Stimulated activated CD4-positive, alpha-beta T cell treated with anti-CD3 and anti-CD28 coated beads, Interleukin-15, amount 100 ng/mL, for 24 hours (primary cell): ENCODE measurements at places on chromosomes 6 and 20.
A peak's percentile ranks its signal among the peaks of the same experiment; 100 is the strongest.

GRCh38 chr6:169386411-169387057 lies 132.9 kb upstream of the THBS2 start:
- DNase-seq: no peak

- DNase-seq: no peak
Observed at GRCh38 chr20:11522366-11522741, 395.3 kb upstream of the BTBD3 start.

DNA sequence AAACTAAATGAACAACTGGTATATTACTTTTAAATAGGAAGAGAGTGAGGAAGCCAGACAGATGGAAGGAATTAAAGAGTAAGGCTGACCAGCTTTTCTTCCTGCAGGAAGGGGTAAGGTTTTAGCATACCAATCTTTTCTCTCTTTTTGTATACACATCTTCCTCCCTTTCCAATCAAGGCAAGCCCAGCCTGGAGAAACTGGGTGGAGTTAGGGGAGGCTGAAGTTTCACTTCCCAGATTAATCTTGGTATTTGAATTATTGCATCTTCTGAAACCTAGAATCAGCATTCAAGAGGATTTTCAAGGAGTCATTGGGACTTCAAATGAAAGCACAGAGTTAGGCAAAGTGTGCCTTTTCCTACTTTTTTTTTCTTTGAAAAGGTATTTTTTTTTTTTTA lies 33.1 kb downstream of the TMEM14A start:
- DNase-seq: no peak

DNA sequence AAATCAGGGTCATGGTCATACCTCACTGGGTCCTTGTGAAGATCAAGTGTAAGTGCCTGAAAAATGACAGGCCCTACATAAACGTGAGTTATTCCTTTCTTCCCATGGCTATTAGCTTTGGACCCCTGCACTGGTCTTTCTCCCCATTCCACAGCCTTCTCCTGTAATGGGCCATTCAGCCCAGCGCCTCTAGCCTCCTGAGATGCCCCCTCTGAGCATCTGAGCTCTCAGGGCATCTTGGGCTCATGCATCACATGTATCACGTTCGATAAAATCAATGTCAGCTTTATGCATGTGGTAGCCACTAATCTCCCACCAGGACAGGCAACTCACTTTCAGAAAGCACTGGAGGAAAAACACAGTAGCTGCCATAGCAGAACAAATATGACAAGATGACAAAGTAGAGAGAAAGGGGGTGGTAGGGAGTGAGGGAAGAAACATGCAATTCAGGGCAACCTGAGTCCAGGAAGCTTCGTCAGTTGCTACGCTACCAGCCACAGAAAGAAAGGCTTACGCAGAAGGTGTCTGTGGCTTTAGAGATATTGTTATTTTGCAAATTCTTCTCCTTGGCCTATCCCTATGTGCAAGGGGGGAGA lies 498.8 kb downstream of the PTPRT start:
- no peak for DNase-seq

- DNase-seq: no peak
Observed at GRCh38 chr20:58237318-58238132, 9.1 kb upstream of the ANKRD60 start.

DNA sequence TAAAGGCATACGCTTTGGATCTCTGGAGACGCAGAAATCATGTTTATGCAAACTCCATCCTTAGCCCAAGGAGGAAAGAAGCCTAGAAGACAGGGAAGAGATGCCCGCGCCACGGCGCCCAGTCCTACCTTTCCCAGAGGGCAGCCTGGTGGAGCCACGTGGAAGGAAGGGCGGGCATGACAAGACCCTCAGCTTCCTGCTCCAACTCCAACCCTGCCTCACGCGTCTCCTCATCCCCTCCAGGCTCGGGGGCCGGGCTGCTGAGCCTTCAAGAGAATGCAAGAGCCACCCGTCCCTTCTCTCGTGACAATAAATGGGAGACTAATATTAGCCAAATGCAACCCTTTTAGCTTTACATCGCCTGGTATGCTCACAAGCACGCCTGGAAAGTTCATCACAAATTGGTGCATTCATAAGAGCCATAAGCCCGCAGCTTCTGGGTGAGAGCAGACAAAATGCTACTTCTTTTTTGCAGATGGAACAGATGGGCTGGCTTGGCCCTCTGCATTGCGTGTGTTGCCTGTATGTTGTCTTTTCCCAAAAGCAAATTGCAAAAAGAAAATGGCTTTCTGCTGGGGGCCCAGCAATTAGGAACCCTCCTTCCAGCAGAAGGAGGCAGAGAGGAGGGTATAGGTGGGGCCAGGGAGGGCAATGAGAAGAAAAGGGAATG lies 8.2 kb upstream of the NTSR1 start:
- DNase-seq: no peak

GRCh38 chr6:34181908-34182307 lies 36.0 kb upstream of the GRM4 start:
- DNase-seq: no peak

DNA sequence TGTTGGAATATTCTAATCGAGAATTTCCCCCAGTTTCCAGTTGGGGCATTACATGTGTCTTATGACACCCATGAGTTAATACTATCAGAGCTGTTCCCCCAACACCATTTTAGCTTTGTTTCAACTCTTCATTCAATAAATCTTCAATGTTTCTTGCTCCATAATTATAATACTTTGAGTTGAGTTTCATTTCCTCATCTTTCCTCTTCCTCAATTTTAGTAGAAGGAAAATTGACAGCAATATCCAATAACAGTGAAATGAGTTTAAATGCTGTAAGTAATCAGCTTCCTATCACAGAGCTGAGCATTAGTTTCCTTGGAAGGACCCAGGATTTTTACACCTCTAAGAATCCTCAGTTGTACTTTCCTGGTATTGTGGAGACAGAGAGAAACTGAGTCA lies 1.0 kb upstream of the STMND1 start:
- no peak for DNase-seq

- DNase-seq: no peak
Observed at GRCh38 chr6:30974490-30975252, 8.8 kb upstream of the MUC21 start.

- DNase-seq: peak; percentile 37
Observed at GRCh38 chr6:42279144-42279781, 61.6 kb upstream of the MRPS10 start.

DNA sequence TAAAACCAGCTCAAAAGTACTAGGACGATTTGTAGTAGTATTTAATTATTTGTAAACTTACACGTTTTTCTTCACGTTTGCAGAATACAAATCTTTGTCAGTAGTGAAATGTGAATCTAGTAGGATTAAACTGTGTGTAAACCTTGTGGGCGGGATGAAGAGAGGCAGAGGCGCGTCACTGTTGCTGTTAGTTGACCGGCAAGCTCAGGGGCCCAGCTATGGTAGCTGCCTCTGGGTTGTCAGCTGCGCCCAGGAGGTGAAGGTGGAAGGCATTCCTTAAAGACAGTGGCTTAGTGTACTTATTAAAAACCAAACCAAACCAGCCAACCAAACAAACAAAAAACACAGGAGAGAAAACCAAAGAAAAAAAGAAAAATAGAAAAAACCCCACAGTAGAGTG lies 69.6 kb downstream of the IGF2R start:
- DNase-seq: no peak

DNA sequence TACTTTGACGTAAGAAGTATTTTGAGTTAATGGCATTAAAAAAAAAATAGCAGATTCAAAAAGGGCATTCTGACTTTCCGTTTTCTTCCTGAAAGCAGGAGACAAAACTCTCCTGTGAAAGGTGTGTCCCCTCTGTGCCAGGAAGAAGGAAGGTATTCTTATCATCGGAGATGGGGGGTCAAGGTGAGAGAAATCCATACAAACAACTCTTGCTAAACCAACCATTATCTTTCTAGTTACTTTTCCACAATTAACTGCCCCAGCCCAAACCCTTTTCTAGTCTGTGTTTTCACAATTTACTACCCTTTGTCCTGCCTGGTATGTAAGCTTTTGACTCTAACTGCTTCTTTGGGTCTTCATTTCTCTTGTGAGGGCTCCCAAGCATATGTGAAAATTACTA lies 717.3 kb downstream of the EPM2A start:
- DNase-seq: no peak

DNA sequence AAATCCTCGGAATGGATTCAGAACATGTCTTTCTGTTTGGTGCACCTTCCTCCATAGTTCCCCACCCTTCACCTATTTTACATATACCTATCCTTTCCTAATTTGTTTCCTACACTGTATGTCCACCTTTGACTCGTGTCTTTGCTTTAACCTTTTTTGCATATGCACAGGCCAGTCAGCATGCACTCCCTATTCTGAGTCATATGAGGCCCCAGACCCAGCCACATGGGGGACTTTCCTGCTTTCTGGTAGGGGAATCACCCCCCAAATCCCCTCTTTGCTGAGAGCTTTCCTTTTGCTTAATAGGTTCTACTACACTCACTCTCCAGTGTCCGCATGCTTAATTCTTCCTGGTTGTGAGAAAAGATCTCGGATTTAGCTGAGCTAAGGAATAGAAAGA lies 393.8 kb upstream of the IMPG1 start:
- DNase-seq: no peak

DNA sequence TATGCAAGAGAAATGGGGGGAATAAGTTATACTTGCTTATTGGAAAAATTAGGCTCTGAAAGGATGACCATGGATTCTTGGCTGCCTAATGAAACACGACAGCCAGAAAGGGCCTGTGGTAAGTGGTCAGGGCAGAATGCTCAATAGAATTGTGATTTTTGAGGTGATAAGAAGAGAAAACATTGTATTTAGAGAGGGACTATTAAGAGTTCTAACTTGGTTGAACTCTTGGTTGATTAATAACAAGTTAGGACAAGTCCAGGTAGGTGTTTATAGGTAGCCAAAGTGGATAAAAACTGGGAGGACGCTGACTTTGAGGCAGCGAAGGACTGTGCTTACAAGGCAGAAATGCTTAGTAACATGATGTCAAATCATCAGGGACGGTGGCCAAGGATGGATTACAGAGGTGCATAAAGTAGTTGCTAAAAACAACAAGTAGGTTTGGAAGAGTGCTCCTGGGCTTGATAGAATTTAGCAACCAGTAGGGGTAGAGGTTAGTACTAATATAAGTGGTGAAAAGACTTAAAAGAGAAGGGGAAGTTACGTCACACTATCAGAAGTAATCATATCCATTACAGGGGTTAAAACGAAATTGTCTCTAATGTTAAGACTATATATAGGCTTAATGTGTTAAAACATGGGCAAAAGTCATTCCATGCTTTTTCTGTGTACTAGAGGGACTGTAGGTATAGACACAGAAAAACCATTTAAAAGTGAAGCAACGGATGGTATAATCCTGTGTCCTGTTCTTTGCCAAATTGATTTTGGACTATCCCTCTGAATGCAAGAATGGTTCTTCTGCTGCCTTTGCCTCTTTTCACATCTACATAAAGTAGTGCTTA lies 98.6 kb downstream of the EYA4 start:
- DNase-seq: no peak

DNA sequence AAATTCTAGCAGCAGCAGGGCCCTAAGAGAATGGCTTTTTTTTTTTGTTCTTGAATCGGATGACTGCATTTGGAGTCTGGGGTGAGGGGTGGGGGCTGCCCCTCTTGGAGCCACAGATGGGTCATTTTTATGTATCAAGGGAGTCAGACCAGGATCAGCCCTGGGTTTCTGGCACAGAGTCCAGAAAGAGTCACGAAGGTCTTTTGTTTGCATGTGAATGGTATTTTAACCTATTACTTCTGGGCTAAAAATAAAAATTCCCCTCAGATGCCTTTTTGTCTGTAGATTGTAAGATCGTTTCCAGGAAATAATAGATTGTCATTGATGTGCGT lies 72.5 kb downstream of the PHACTR3 start:
- DNase-seq: no peak

DNA sequence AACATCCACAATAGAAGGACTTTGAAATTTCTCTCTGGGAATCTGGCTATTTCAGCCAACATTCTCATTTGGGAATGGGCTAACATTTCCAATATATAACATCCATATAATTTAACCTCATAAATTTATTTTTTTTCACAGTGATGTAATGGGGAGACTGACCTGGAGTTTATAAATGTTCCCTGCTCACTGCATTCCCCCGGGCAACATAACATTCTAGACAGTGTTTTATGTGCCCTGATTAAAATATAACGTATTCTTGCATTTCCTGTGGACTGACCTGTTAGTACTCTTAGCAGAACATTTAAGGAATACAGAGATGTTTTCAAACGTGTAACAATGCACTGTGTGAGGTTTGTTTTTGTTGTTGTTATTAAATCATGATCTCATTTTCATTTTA lies 20.9 kb downstream of the TSHZ2 start:
- no peak for DNase-seq

DNA sequence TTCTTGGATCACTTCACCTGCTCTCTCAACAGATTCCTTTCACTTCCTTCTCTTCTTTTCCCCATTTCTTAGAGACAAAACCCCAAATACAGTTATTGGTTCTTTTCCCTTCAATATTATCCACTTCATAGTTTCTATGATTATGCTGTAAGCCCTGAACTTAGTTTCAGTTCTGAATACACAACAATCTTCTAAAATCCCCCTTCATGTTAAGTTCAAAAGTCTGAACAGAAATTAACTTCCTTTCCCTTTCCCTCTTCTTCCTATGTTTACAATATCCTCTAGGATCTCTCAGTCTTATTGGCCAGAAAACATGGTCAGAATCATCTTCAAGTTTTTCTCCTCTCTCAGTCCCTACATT lies 57.7 kb downstream of the OGFRL1 start:
- DNase-seq: no peak

DNA sequence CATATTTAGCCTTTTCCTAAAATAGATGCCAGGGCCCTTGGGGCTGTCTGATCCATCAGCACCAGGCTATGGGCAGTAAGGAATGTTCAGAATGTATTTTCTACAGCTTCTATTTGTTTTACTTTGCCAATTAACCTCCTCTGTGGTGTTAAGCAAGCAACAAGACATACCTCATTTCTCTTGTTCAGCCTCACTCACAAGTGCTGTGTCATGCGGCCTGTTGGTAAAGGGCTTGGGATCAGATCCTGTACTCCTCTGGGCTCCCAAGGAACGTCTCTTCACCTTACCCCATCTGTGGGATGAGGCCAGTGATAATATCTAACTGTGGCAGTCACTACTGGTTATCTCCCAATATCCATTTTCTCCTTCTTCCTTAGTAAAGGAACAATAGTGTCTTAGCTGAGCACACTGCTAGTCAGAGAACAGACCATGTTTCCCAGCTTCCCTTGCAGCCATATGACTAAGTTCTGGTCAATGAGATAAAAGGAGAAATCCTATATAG lies 7.0 kb upstream of the DSTN start:
- DNase-seq: no peak

- DNase-seq: no peak
Observed at GRCh38 chr6:19337101-19337500, 500.1 kb upstream of the ID4 start.

DNA sequence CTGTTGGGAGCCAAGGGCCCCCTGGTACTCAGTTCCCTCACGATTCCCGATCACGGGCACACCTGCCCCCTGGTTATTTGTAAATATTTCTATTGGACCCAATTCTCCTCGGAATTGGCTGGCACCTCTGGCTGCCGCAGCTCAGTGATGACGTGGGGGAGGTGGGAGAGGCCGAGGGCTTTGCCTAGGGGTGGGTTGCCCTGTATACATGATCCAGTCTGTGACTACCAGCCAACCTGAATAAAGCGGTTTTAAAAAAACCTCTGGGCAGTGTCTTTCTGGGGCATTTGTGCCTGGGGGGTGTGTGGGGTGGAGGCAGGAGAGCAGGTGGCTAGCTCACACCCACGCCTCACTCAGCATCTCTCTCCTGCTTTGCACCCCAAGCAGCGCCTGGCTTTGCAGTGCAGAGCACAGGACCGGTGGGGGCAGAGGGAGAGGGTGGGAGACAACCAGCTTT lies 42.2 kb downstream of the VSTM2L start:
- DNase-seq: no peak

GRCh38 chr6:10205892-10206291 lies 209.0 kb downstream of the TFAP2A start:
- DNase-seq: no peak

- no peak for DNase-seq
Observed at GRCh38 chr6:875012-875411, 182.1 kb upstream of the EXOC2 start.
